ENCODE measurements at places on chromosomes 16 and 17.

- no peak for DNase-seq
Observed at GRCh38 chr17:63495491-63495890, 18.6 kb downstream of the ACE start.

GRCh38 chr17:69870751-69871199, 204.2 kb upstream of the KCNJ16 start:
- DNase-seq = peak; percentile 80

DNA sequence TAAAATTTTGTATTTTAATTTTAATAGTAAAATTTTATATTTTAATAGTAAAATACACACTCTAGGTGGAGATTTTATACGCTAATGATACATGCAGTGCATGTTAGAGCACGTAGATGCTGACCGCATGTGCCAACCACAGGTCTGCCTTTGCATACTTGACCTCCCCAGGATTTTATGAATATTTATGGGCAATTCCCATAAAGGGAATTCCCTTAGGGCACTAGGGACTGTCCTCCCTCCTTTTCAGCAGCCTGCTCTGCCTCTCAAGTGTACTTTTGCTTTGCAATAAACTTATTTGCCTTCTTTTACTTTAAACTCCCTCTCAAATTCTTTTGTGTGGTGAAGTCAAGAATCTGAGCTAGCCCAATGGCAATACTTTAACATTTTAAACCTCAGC, 217.7 kb upstream of the CDH8 start:
- no peak for DNase-seq

DNA sequence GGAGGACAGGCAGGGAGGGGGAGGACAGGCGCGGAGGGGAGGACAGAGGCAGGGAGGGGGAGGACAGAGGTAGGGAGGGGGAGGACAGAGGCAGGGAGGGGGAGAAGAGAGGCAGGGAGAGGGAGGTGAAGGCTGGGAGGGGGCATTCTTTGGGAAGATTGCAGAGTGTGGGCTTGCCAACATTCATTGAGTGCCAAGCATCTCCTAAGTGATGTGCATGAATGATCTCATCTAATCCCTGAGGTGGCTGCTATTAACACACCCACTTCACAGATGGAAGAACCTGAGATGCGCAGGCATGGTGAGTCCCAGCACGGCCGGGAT, 58.3 kb downstream of the NT5M start:
- no peak for DNase-seq

GRCh38 chr17:80817861-80818260, 173.8 kb upstream of the CHMP6 start:
- peak; percentile 16 for DNase-seq

- no peak for DNase-seq
Observed at GRCh38 chr17:80365983-80366382, 49.0 kb upstream of the ENDOV start.

GRCh38 chr16:89510526-89510925, 2.3 kb downstream of the SPG7 start:
- no peak for DNase-seq

- DNase-seq = peak; percentile 12
Observed at GRCh38 chr16:17827313-17827712, 356.6 kb upstream of the XYLT1 start.

- DNase-seq = no peak
Observed at GRCh38 chr17:74856112-74856511, 3.6 kb downstream of the GRIN2C start.

GRCh38 chr16:71353736-71354135, 4.8 kb upstream of the CALB2 start:
- DNase-seq = no peak

- no peak for DNase-seq
Observed at GRCh38 chr17:72199256-72199655, 78.4 kb downstream of the SOX9 start.

- DNase-seq = no peak
Observed at GRCh38 chr17:41655611-41656111, 31.3 kb upstream of the KRT17 start.

DNA sequence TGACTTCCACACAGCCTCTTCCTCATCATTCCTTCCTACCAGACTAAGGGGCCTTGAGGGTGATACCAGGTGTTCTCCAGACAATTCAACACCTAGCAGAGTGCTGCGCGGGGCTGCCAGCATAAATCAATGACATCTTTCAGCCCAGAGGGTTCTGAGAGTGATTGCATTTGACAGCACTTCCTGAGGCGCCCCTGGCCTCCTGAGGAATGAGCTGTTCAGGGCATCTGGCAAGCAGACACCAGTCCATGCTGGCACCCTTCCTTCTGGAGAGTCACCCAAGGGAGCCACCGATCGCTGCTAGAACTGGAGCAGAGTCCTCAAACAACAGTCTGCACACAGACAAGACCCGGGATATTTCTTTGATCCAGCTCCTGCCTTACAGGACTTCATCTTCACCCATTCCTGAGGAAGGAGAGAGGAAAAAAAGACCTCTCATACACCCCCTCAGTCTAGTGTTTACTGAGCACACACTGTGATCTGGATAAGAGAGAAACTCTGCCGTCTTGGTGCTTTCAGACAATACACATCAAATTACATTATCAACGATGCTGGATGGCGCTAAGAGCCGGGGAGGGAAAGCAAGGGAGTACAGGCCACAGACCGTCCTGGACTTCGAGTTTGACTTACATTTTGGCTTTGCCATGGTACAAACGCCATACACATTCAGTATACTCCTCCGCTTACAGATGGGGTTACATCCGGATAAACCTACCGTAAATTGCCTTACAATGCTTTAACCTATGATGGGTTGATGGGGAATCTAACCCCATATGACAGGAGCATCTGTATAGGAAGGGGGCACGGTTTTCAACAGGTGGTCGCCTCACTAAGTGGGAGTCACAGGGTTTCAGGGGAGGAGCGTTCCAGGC, 23.0 kb downstream of the NPTX1 start:
- no peak for DNase-seq

DNA sequence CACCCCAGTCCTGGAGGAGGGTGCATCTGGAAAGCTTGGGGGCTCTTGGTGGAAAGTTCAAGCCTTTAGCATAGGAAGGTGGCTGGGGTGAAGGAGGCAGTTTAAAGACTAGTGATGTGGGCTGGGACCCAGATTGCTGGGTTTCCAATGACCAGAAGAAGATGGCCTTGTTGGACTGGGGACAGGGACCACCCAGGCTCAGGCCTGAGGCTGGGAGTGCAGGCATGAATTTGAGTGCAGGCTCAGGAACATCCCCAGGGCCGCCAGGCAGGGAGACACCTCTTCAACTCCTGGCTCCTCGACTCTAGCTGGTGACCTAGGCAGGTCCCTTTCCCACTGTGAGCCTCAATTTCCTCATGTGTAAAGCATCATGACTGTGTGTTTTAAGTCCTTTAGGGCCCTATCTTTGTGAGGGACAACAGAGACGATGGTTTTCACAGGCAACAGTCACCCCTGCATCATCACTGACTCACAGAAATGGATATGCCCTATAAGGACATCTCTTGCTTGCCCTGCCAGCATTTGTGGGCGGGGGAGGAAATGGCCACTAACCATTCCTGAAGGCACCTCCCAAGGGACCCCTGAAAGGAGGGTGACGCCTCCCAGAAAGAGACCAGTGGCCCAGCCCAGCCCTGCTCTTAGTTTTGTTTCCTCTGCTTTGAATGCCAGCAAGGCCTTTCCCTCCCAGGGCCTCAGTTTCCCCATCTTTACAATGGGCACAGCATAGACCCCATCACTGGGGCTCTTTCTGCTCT, 11.1 kb downstream of the NLRC5 start:
- peak; percentile 58 for DNase-seq

GRCh38 chr16:4947722-4948503, 10.2 kb upstream of the SEC14L5 start:
- DNase-seq = no peak

DNA sequence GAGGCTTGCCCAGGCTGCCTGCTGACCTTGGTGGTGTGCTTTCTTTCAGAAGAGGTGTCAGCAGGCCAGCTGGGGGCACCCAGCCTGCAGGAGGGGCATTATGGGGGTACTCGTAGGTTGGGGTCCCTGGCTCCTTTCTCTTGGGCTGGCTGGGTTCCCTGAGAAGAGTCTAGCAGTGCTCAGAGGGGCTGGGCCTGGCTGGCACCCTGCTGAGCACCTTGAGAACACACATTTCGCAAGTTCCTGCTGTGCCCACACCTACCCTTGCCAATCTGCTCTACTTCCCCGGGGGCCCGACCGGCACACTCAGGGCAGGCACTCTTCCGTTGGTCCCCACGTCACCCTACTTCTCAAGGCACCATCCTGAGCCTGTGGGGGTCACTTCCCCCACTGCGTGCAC, 5.1 kb downstream of the CEMP1 start:
- DNase-seq = no peak
